ENCODE measurements at places on chromosomes 3 and 15.

- DNase-seq, result no peak
Measured at GRCh38 chr3:171231361-171231760, 204.8 kb upstream of the SLC2A2 start.

GRCh38 chr15:70777170-70777926, 14.0 kb upstream of the UACA start:
- no peak for DNase-seq

GRCh38 chr3:61573441-61573840, 12.1 kb downstream of the PTPRG start:
- DNase-seq, result no peak

GRCh38 chr3:134971306-134971705, 176.2 kb downstream of the EPHB1 start:
- no peak for DNase-seq

GRCh38 chr3:161913786-161914389, 417.3 kb downstream of the OTOL1 start:
- no peak for DNase-seq

GRCh38 chr3:42572278-42572677, 9.5 kb downstream of the SEC22C start:
- no peak for DNase-seq

DNA sequence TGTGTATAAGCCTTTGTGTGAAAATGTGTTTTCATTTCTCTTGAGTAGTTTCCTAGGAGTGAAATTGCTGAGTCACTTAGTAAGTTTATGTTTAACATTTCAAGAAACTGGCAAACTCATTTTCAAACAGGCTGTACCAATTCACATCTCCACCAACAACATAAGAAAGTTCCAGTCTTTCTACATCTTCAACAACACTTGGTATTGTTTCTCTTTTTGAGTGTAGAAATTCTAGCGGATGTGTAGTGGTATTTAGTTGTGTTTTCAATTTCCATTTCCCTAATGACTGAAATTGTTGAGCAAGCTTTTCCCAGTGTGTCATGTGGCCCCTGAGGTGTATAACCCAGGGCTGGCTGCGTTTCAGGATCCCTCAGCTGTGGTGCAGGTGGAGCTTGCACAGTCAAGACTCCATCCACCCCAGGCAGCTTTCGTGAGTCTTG, 258.5 kb downstream of the PDCD6IP start:
- no peak for DNase-seq

DNA sequence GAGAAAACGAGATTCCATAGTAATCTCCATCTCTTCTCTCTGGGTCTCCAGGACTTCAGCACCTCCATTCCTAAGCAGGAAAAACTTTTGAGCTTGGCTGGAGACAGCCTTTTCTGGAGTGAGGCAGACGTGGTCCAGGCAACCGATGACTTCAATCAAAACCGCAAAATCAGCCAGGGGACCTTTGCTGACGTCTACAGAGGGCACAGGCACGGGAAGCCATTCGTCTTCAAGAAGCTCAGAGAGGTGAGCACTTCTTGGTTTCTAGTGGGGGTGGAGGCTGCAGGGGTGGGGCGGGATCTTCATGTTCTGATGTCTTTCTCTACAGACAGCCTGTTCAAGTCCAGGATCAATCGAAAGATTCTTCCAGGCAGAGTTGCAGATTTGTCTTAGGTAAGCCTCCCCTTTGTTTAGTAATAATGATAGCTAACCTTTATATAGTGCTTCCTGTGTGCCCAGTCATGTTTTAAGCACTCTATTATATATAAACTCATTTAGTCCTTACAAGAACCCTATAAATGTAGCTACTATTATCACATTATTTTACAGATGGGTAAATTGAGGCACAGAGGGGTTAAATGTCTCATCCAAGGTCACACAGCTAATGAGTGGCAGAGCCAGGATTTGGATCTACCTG, 35.0 kb upstream of the TATDN2 start:
- no peak for DNase-seq

GRCh38 chr3:182357928-182358327, 435.4 kb upstream of the ATP11B start:
- DNase-seq, result no peak

- no peak for DNase-seq
Measured at GRCh38 chr3:33364531-33365128, 75.6 kb downstream of the UBP1 start.

DNA sequence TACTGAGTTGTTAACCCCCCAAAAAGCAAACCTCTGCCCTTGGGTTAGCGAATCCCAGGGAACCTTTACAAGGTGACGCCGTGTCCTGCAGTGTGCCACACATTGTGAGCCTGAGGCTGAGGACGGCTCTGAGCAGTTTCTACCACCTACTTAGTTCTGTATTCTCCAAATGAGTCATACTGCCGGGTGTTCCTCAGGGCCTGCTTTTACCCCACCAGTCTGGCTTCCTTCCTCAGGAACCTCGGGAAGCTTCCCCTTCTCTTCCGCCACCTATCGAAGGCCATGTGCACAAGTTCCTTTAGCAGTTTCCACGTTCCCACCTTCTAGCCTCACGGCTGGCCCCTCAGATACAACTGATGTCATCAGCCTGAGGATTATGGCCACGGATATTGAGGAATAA, 384.0 kb upstream of the TPM1 start:
- DNase-seq, result no peak

DNA sequence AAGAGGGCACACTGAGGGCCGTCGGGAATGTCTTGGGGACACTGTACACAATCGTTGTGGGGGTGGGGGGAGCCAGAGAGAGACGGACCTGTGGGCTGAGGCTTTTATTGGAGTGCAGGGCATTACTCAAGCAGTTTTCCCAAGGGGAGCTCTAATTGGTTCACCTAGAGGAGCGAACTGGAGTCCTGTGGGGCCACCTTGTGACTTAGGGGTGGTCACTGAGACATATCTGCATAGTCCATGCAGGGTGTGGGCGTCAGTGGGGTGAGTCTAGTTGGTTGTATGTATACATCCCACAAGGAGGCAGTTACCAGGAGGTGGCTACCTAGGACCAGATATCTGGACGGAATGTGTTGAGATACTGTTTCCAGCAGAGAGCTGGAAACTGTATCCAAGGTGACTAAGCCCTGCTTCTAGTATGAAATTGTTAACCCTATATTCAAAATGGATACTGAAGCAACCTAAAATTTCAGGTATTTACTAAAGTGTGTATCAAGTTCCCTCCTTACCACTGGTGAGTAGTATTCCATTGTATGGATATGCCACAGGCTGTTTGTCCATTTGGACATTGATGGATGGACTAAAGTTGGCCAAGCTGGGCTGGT, 2.6 kb upstream of the PIGZ start:
- DNase-seq, result no peak
